Activated CD4-positive, alpha-beta T cell treated with anti-CD3 and anti-CD28 coated beads, Interleukin-2, Interleukin-4, amounts not matched to agents 100 ng/mL and 50 ng/mL, durations not matched to agents 16 hours and 8 hours (primary cell): ENCODE measurements at places on chromosomes 1 and 21.

DNA sequence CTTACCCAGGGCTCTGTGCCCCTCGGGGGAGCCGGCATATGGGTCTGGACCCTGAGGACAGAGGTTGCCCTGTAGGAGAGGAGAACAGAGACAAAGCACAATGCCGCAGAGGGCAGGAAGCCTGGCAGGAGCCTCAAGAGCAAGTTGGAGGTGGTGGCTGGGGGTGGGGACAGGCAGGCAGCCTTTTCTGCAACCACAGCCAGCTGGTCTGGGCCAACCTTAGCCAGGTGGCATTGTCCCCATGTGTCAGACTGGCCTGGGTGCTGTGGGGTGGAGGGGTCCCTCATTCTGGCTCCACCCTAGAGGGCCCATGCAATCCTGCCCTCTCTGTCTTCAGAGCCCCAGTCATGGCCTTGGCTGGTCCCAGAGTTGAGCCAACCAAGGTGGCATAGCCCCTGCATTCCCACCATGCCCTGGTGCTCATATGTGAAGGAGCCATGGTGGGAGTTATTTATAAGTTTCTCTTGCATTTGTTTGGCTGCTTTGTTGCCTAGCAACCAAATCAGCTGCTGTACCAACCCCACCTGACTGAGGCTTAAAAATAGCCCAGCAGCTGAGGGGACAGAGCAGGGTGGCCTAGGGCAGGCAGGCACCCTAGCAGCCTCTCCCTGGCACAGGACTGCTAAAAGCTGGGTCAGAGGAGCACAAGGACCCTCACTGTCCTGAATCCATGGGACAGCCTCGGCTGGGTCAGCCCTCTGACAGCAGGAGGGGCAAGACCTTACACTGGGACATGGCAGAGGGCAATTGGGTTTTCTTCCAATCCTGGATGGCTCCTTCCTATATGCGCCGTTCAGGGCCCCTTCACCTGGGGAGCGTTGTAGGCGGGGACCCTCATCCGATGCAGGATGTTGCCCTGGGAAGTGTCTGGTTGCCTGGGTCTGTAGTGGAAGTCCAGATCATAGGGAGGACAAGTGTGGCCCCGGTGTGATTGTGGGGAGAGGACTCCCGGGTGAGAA, 19.5 kb downstream of the MAP7D1 start:
- DNase-seq = no peak

DNA sequence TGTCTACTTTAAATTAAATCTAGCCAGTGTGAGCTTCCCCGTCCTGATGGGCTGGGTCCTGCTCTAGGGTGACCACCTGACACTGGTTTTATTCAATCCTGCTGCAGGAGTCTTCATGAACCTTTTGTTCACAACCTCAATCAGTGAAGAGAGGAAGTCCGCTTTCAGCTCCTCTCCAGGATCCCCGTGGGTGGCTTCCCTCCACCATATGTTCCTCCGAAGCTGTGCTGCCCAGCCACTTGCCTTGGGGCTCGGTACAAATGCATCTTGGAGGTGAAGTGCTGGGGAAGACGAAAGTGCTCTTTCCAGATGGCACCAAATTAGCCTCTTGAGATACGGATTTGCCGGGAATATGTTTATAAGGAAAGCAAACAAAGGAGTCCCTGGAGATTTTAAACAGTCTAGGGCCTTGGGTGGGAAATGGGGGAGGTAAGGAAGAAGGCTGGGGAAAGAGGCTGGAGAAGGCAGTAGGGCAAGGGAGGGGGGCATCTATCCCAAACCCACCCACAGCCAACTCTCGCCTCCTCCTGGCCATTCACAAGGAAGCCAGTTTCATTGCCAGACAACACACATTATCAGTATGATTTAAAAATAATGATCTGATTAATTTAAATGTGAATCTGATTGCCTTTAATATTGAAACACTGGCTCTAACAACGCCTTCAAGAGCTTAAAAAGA, 430.8 kb downstream of the DISC1 start:
- DNase-seq = no peak

- DNase-seq = no peak
Observed at GRCh38 chr1:78591971-78592370, 28.3 kb upstream of the IFI44L start.

- no peak for DNase-seq
Observed at GRCh38 chr1:184889902-184890301, 84.4 kb downstream of the NIBAN1 start.

- no peak for DNase-seq
Observed at GRCh38 chr1:205950826-205951549, 7.7 kb upstream of the SLC26A9 start.
